B cell (primary cell): ENCODE measurements at places on chromosomes 3 and 15. TPM values are rescaled to one million over a fixed set of nuclear protein-coding genes. Genes with fewer than 3 reads are reported as not detected.

- DNase-seq = no peak
Measured at GRCh38 chr3:35946854-35947515, 307.7 kb downstream of the ARPP21 start.

DNA sequence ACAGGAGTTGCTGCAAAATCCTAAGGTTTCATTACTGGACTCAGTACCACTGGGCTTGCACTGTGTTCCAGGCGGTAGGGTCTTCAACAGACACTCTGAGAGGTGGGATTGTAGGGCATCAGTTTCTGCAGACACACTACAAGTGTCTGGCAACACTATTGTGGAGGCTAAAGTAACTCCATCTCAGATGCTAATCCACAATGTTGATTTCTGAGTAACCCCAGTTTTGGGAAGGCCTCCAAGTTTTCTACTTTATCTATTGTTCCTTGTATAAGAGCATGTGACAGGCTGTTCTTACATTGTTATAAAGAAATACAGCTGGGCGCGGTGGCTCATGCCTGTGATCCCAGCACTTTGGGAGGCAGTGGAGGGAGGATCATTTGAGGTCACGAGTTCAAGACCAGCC lies 2.5 kb upstream of the ABHD5 start:
- DNase-seq = no peak

The CADPS gene
- 0.16 and 0.27 TPM in 2 replicates for polyA plus RNA-seq

The ABI3BP gene
- not detected in 2 replicates for polyA plus RNA-seq

The SPATA12 gene
- not detected in 2 replicates for polyA plus RNA-seq
